ENCODE measurements at places on chromosomes 1 and 21.
A peak's percentile ranks its signal among the peaks of the same experiment; 100 is the strongest.

DNA sequence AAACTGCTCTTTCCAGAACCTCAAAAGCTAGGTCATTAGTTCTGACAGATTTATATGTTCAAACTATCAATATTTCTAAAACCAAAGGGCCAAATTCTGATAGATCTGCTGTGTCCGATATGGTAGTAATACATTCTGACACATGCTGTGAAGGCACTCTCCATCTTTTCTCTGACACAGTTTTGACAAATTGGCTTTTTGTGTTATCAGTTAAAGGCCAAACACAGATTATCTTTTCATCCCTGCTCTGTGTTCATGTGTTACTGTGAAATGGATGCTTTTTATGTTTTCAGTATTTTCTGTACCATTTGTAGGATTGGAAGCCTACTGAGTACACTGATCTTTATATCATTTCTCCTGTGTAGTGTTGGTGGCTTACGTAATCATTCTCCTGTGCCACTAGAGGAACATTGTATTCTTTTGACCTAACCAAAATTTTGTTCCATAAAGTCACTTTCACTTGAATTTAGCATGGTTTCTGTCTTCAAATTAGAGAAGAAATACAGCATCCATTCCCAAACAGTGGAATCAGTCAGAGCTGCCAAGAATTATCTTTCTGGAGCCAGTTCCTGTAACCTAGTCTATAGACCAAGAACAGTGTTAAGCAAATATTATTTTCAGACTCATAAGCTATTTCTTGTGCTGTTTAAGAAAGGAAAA, 137.2 kb downstream of the ADGRL2 start:
- no peak for DNase-seq

DNA sequence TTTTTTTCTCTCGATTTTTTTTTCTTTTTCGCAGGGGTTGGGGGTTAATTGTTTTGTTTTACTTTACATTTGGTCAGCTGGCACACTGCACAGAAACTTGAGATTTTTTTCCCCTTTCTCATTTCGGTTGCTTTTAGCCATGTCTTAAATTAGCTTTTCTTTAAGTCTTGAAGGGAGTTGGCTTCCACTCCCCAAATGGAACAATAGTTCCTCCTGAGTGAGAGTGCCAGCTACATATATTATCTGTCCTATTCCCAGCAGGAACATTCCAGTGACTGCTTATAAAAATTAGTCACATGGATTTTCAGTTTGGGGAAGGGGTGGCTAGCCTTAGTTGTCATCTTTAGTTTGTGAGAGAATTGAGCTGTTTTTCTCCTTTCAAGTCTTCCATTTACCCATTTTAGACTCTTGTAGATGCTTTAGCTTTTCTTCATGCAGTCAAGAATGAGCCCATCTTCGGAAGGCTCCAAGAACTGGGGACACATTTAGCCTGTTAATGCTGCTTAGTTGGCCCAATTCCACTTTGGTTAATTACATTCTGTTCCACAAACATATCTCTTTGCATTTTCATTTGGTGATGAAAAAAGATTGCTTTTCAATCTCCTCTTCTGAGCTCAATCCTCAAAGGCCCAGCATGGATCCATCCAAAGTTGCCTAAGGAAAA, 510.1 kb upstream of the CXADR start:
- DNase-seq, result no peak

DNA sequence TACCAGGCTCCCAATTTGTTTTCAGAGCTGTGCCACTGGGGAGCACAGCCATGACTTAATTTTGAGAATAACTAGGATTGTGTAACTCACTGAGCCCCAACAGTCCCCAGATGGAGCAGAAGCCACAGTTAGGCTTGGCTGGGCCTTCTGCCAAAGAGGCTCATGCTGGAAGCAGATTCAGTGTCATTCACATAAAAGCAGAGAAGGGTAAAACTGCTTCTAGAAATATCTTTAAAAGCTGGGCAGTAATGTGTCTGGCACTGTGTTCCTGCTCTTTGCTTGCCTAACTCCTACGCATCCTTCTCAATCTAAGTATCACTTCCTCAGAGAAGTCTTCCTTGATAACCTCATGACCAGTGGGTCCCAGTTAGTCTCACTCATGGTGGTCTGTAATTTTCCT, 20.3 kb downstream of the STK40 start:
- DNase-seq, result peak; percentile 86

- DNase-seq, result no peak
These were observed 65.9 kb downstream of the LHX4 start for GRCh38 chr1:180295999-180296398.

DNA sequence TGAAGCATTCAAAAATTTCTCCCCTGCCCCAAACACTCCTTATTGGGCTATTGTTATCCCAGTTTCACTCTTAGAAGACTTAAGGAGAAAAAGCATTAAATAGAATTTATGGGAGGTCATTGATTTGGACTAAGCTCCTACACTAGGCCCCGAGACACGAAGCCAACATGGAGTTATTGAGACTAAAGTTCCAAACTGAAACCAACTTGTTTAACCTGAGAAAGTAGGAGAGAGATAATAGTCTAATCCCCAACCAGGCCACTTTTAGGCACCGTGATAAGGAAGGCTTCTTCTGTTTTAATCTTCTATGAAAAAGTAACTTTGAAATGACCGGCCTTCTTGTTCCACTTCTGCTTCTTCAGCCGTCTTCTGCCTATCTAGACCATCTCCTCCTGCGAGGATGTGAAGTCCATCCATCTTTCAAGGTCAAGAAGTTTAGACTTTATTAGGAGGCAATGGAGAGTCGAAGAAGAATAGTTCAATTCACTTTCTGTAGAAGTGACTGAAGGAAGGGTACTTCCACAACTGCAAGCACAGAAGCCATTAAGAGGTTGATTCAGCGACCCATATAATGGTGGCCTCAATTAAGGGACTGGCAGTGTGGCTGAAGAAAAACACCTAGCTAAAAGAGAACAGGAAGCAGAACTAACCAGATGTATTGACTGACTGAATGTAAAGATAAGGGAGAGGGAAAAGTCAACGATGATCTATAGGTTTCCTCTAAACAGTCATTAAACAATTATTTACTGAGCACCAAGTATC, 428.8 kb downstream of the SMYD3 start:
- no peak for DNase-seq

DNA sequence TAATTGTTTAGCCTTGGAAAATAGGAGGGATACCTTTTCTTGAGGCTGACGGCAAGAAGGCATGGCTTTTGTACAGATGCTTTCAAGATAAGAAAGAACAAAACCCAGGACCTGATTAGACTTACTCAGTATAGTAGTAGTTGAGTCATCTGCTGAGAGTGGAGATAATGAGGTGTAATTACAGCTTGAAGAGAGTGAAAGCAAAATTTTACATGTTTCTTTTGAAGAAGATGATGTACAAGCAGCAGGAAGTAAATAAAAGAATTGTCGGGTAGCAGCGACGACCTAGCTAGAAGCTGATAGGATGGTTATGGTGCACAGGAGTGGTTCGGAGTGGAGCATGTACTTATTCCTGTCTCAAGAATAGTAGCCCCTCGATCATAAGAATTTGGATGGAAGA, 6.6 kb downstream of the ANGPTL1 start:
- DNase-seq, result no peak

GRCh38 chr21:43778469-43779335, 2.6 kb upstream of the CSTB start:
- no peak for DNase-seq

DNA sequence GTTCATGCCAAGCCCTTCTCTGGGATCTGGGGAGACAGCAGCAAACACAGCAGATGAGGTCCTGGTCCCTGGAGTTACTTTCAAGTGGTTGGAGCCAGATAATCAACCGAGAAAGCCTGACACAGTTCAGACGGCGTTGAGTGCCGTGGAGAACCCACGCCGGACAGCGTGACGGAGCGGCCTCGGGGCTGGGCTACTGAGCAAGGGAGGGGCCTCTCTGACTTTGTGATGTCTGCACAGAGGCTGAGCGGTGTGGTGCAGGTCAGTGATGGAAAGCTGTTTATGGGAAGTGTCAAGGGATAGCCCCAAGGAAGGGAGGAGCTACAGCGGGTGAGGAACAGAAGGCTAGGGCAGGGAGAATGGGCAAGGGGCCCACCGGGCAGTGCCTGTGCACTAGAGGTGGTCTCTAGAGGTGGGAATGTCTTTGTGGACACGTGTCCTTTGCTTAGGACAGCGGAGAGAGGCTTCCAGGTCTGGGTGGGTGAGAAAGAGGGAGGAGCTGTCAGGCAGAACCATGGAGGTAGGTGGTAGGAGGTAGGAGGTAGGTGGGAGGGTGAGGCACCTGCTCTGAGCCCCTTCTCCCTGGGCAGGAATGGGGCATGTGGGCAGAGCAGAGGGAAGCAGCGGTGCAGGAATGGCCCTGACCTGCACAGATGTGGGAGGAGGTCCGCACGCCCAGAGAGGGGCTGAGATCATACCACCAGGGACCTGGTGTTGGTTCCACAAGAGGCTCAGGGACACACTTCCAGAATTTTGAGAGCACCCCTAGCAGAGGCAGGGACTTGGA, 62.8 kb downstream of the RUNX3 start:
- DNase-seq, result no peak

DNA sequence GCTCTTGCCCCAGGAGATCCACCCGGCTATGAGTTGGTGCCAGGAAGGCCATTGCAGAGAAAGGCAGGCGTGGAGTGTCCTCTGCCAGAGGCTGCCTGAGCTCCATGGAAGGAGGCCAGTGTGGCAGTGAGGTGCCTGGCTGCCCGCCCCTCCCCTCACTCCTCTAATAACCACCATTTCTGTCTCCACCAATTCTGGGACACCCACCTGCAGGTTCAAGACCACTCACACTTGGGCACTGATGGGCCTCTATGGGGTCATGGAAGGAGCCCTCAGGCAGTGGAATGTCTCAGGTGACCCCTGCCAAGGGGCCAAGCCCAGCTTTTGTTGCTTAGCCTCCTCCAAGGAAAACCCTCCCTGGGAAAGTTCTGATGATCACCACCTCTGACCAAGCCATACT, 731.6 kb downstream of the MATN1 start:
- DNase-seq, result no peak

GRCh38 chr1:217027403-217028080, 304.3 kb upstream of the ESRRG start:
- DNase-seq, result no peak

DNA sequence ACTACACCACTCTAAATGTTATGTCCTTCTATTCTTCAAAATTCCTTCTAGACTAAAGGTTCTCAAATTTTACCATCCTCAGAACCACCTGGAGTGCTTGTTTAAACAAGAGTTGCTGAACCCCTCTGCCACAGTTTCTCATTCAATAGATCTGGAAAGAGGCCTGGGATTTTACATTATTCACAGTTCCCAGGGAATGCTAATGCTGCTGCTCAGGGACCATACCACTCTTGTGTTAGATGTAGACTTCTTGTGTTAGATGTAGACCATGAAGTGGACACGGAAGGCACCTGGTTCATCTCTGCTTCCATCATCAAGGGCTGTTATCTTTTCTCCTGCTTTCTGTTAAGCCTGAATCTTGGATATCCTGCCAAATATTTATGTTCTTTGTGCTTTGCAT, 31.3 kb upstream of the CCN1 start:
- DNase-seq, result no peak

DNA sequence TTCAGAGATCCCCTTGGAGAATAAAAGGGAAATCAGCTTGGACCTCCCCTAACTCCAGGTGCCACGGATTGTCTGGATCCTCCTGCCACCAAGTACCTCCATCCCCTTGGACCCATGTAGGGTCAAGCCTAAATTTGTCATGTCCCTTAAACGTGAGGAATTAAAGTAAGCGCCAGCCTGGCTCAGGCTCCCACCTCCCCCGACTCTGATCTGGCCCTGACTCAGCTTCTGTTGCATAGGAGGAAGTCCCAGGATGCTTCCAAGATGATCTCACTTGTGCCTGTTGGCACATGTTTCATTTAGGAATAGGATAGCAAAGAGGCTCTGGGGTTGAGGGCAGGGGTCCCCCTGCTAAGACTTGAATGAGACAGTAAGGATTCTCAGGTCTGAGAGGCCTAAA, 231.9 kb upstream of the JUN start:
- DNase-seq, result no peak

DNA sequence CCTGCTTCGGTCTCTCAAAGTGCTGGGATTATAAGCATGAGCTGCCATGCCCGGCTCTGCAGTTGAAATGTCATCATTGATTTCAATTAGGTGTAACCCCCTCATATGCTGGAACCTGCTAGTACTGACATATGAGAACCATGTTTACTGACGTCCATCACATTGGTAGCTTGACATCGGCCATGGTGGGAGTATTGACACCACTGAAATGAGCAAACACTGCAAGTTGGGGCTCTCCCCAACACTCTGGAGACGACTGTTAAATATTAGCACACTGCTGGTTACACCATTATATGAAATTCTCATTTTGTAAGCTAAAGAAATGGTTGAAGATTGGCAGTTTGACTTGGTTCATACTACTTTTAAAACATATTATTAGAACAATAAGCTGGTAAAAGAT, 63.7 kb downstream of the CNST start:
- DNase-seq, result no peak

- no peak for DNase-seq
These were observed 101.6 kb upstream of the HMGB4 start for GRCh38 chr1:33762109-33762830.

GRCh38 chr1:67573311-67573872, 111.6 kb upstream of the GADD45A start:
- no peak for DNase-seq

GRCh38 chr1:218585511-218586184, 240.5 kb downstream of the TGFB2 start:
- DNase-seq, result no peak

DNA sequence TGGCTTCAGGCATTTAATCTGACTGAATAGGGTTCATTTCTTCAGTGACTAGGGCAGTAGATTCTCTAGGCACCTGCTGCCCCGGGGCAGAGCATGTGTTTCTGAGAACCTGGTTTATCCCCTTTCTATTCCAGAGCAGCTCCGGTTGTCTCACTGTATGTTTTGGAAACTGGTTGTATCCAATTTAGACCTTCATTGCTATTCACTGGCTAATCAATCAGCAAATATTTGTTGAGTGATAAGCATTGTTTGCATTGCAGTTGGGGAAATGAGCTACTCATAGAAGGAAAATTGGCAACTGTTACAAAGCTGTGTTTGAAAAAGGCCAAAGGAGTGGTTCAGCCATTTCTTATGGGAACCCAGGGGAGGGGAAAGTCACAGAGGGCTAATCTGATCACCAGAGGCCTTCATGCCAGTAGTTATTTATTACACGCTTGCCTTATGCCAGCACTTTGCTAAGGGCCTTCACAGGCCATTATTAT, 2.9 kb downstream of the QSOX1 start:
- DNase-seq, result no peak

DNA sequence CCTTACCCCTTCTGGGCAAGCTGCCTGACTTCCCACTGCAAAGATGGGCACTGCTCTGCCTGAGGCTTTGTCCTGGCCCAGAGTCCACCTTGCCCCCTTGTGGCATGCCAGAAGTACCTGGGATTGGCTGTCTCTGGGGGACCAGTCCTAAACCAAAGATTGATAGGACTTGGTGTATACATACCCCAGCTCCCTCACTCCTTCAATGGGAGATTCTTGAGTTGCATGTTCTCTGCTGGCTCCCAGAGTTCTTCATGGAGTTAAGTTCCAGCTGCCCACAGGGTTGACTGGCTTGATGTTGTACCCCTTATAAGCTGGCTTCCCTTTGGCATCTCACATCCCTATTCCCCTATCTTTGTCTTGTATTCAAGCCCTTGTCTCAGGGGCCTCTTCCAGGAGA, 244.8 kb downstream of the GRIK3 start:
- no peak for DNase-seq

GRCh38 chr1:185257950-185258208, 59.2 kb downstream of the IVNS1ABP start:
- no peak for DNase-seq

All from Right ventricle myocardium superior (tissue), 1 donor.